ENCODE measurements at places on chromosomes 2 and 18.

- DNase-seq, result no peak
Observed at GRCh38 chr2:240217431-240218301, 77.2 kb upstream of the OTOS start.

GRCh38 chr2:11750422-11750821 is 4.0 kb downstream of the LPIN1 start:
- DNase-seq, result peak; percentile 41

DNA sequence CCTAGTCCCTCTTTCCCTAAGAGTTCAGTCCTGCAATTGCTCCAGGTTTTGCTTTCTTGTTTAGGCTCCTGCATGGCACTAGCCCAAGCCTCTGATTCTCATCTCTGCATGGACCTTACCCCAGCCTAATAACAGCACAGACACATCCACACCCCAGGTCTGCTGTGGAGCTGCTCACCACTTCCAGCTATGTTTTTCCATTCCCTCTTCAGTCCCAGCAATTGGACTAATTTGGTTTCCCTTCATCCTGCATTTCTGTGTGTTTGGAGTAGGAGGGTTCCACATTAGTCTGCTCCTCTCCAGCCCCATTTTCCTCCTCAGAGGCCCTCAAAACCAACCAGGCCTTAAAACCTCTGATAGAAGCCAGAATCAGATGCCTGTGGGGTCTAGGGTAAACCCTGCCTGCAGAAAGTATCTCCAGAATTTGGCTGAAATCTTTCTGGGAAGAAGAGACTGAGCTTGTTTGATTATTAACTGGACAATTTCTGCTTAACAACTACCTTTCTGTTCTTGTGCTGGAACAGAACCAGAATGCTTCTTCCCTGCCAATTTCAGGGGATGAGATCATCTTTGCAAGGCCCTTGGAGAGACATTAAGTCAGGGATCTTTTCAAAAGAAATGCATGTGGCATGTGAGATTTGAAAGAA is 95.9 kb downstream of the GFPT1 start:
- no peak for DNase-seq

DNA sequence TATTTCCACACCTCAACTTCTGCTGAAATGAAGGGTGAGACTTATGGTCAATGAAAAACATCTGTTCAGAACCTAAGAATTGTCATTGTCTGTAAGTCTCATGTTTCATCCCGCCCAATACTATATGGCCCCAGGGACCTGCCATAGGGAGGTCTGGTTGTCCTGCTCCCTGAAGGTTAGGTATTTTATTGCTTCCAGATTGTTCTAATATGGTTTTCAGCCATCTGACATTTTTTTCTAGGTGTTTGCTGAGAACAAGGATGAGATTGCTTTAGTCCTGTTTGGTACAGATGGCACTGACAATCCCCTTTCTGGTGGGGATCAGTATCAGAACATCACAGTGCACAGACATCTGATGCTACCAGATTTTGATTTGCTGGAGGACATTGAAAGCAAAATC is 7.3 kb downstream of the XRCC5 start:
- DNase-seq, result no peak

DNA sequence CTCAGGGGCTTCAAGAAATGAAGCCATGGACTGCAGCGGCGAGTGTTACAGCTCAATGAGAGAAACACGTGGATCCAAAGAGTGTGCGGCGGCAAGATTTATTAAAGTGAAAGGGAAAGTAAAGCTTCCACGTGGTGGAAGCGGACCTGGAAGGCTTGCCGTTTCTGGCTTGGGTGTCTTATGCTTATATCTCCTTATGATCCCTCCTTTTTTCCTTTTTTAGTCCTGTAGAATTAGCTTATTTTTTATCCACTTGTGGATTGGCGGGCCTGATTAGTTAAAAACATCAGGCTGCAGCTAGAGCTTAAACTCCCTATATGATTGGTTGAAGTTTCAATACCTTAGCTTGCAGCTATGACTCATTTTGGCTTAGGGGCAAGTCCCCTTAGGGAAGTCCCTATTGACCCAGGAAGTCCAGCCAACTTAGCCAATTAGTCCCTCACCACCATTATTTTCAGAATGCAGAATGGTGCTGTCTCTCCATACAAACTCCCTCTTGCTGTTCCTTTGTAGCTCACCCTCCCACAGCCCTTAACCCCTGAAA is 11.6 kb upstream of the HNMT start:
- DNase-seq, result no peak

Data from CD8-positive, alpha-beta memory T cell (primary cell).